ENCODE measurements at places on chromosomes 3 and 15.

GRCh38 chr3:5036858-5037257 lies 57.6 kb downstream of the BHLHE40 start:
- H3K4me3 ChIP-seq = no peak overlapping the region
- no peaks in the 10 kb centered on the region for H3K36me3 ChIP-seq
- no peaks in the 10 kb centered on the region for H3K27me3 ChIP-seq
- H3K4me1 ChIP-seq = no peaks in the 10 kb centered on the region
- no peak for DNase-seq

- DNase-seq = no peak
- H3K27me3 ChIP-seq = no peaks in the 10 kb centered on the region
- H3K27ac ChIP-seq = no peak overlapping the region
- no peaks in the 10 kb centered on the region for H3K36me3 ChIP-seq
- H3K4me1 ChIP-seq = peaks cover 7% of the 10 kb centered on the region
These were observed 24.5 kb downstream of the CHDH start for GRCh38 chr3:53821631-53822121.

GRCh38 chr3:117234331-117234730 lies 524.8 kb downstream of the TUSC7 start:
- no peak overlapping the region for H3K27ac ChIP-seq
- H3K4me3 ChIP-seq = no peak overlapping the region
- no peaks in the 10 kb centered on the region for H3K36me3 ChIP-seq

DNA sequence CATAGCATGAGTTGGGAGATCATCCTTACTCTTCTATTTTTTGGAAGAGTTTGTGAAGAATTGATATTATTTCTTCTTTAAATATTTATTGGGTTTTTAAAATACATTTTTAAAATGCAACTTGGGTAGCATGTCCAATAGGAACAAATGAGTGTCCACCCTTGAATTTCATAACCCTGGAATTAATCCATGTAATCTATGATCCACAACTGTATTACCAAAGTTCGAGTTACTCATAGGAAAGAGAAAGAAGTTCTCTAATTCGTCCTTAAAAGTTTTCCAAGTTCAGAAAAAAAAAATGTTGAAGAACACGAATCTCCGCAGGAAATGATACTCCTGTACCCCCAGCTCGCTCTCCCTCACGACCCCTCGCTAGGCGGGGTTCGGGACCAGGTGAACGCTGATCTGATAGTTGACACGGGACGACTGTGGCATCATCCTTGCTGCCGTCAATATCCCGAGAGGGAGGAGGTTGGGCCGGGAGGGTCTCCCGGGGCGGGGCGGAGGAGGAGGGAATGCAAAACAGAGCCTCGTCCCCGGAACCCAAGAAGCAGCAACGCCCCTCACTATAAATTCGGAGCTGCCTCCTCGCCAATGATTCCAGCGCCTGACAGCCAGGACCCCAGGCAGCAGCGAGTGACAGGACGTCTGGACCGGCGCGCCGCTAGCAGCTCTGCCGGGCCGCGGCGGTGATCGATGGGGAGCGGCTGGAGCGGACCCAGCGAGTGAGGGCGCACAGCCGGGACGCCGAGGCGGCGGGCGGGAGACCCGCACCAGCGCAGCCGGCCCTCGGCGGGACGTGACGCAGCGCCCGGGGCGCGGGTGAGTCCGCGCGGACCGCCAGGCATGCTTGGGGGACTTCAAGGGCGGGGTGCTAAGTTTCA lies at the start of gene AGTR1:
AGTR1 (plus strand) TSS at position 598 of the 884 bp plus-strand sequence. CDS start 43,133 bp downstream, outside the sequence.
- H3K36me3 ChIP-seq = no peaks in the 10 kb centered on the region
- peak within 1 kb of the TSS; percentile 77 for H3K4me3 ChIP-seq
- DNase-seq = peak; percentile 51
- H3K27ac ChIP-seq = no peak within 1 kb of the TSS
- H3K27me3 ChIP-seq = peaks cover 88% of the 10 kb centered on the region
